ENCODE measurements at places on chromosomes 5 and 9.

GRCh38 chr5:20832204-20833080 lies 844.4 kb upstream of the CDH18 start:
- DNase-seq, result no peak

DNA sequence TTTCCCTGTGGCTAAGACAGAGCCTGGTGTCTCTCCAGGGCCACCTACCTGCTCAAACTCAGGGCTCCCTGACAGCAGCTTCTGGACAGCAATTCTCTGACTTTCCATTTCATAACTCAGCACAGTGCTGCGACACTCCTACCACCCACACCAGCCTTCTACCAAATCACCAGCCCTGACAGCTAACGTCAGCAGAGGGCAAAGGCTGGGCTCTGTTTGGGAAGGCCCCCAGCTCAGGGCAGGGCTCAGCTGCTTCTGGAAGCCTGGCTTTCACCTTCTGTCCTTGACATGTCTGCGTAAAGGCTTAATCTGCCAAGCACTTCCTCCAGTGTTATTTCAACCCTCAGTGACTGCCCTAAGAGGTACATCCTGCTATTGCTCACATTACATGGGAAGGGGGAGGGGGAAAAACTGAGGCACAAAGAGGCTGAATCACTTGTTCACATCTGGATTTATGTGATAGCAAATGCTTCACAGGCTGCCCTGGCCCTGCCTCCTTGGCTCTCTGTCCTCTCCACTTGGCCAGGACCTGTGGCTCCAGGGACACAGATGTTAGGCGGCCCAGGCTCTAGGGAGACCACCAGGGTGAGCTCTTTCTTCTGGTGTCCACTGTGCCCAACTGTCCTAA lies 102.5 kb upstream of the PANK3 start:
- DNase-seq, result no peak

- DNase-seq, result no peak
Observed at GRCh38 chr5:126956991-126957390, 73.4 kb downstream of the MARCHF3 start.

DNA sequence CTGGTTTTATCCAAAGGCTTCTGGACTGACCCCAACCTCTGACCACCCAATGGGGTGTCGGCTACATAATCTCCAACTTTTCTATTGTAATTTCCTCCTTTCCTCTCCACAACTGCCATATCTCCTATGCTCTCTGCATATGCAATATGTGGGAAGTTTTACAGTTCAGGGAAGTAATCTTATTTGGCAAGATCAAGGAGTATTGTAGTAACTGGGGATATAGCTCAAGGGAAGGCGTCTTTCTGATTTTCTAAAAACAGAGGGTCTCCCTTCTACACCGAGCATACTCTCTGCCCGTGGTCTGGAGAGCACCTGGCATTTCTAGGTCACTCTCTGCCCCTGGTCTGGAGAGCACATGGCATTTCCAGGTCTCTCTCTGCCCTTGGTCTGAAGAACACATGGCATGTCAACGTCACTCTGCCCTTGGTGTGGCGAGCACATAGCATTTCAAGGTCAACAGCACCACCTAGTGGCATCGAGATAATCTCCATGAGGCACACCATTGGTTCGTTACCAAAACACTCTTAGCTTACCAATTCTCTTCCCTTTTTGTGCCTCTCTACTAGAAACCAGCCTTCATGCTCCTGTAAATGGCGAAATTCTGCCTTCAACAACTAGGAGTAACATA lies 616.4 kb upstream of the NUDT12 start:
- DNase-seq, result no peak

DNA sequence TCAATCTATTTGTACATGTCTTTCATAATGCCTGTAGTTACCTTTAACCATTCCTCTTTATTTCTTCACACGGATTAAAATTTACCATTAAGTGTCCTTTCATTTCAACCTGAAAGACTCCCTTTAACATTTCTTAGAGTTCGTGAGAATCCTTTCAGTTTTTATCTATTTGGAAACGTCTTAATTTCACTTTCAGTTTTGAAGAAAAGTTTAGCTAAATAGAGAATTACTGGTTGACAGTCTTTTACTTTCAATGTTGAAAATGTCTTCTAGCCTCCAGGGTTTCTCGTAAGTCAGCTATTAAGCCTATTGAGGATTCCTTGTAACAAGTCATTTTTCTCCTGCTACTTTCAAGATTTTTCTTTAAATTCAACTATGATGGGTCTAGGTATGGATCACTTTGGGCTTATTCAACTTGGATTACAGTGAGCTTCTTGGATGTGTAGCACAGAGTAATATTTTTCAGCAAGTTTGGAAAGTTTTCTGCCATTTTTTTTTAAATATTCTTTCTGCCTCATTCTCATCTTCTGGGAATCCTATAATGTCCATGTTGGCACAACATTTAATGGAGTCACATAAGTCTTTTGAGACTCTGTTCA lies 48.5 kb downstream of the RFX3 start:
- no peak for DNase-seq

DNA sequence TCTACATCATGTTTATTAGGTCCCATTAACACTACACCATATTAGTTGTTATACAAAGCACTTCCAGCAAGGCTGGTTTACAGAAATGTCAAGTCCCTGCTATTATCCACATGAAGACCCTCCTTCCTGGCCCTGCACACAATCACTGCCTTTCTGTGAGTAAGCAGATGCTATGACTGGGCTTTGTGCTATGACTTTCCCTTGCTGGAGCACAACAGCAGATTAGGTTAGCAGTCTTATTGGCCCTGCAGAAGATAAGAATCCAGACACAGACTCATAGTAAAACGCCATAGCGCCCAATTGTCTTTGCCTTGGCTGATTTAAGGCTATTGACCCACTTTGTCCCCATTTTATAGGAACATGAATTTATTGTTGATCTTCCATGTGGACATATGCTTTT lies 228.9 kb upstream of the ACTBL2 start:
- no peak for DNase-seq

DNA sequence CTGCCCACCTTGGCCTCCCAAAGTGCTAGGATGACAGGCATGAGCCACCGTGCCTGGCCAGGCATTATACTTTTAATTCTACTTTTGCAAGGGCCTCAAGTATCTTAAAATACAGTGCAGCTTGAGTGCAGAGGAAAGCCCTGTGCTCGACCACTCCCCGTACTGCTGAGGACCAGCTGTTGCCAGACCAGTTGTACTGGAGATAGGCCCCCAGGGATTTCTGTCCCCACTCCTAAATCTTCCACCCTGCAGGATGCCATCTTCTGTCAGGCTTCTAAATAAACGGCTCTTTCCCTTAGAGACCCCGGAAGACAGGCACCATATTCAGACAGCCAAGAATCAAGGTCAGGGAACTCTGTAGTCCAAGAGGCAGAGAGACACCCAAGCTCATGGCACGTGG lies 16.6 kb upstream of the PSMD5 start:
- no peak for DNase-seq

- no peak for DNase-seq
Observed at GRCh38 chr9:88645172-88645878, 110.3 kb downstream of the NXNL2 start.

DNA sequence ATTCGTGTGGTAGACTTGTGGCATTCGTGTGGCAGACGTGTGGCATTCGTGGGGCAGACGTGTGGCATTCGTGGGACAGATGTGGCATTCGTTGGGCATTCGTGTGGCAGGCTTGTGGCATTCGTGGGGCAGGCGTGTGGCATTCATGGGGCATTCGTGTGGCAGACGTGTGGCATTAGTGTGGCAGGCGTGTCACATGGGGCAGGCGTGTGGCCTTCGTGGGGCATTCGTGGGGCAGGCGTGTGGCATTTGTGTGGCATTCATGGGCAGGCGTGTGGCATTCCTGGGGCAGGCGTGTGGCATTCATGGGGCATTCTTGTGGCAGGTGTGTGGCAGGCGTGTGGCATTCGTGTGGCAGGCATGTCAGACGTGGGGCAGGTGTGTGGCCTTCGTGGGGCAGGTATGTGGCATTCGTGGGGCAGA lies 106.0 kb downstream of the EHMT1 start:
- DNase-seq, result no peak

DNA sequence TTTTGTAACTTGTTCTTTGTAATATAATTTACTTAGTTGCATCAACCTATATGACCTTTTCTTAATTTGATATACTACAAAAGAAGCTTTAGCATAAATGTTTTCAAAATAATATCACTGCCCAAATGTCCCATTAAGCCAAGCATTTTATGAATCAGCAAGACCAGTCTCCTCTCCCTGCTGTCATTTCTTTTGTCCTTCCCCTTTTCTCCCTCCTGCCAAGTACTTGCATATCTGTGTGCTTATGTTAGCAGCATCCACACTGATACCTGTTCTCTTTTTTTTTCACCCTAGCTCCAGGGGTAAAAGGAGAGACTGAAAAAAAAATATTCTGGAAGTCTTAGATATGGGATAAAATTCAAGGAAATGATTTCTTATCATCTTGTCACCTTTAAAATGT lies 69.7 kb downstream of the ZSWIM6 start:
- no peak for DNase-seq

GRCh38 chr5:50406877-50407276 lies 34.2 kb downstream of the EMB start:
- DNase-seq, result no peak

GRCh38 chr9:2771661-2772060 lies 54.4 kb downstream of the KCNV2 start:
- DNase-seq, result no peak

GRCh38 chr5:149658299-149658698 lies 71.8 kb upstream of the PPARGC1B start:
- no peak for DNase-seq

DNA sequence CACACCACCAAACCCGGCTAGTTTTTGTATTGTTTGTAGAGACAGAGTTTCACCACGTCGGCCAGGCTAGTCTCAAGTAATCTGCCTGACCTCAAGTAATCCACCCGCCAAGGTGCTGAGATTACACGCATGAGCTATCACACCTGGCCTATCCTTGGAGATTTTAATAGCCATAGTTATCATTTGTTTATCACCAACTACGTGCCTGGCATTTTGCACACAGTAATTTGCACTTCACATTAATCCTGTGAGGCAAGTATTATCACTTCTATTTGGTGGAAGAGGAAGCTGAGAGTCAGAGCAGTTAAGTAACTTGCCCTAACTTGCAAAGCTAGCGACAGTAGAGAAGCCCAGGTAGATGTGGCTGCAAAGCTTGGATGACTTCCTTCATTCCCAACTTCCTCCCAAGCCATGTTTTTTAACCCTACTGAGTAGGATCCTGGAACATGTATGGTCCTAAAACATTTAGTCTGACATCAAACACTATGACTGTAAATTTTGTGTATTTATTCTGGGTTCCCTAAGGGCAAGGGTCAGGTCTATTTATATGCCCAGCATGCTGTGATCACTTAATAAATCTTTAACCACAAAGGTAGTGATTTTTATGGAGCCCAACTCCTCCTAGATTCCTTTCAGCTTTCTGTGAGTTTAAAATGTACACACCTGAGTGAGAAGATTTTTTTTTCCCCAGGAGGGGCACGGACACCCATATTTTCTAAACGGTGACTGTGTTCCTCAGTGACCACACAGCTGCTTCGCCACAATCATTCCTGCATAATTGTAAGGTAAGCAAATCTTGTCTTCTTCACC lies 100.2 kb upstream of the RAI14 start:
- no peak for DNase-seq

- DNase-seq, result no peak
Observed at GRCh38 chr5:35672995-35673394, 55.3 kb downstream of the SPEF2 start.

DNA sequence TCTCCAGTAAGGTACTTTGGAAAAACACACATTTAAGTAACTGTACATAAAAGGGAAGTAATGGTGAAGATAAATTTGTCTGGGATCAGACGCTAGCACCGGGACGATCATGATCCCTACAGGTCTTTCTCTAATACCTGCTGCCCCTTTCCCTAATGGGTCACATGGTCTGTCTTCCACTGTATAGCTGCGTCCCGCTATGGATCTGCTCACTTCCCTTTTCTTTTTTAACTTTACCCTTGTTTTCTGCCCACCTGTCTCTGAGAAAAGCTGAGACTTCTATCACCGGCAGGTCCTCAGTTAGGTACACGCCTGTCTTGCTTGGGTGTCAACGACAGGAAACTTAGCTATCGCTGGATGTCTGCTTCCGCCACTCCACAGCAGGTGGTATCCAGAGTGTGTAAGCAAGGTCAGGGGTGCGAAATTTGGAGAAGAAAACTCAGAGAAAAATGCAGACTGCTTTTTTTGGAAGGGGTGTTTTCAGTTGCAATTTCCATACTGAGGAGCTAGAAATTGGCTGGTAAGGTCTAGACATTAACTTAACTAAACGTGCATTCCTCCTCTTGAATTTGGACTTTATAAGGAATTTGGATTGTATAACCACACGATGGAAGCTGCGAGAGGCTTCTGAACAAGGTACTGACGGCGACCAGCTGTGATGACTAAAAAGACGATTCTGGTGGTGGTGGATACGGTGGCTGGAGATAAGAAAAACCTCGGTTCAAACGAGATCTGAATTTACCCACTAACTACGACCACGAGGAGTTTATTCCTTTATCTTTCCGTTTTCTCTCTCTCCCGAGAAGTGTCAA lies 1.1 kb upstream of the ICE1 start:
- no peak for DNase-seq

GRCh38 chr5:162096448-162096847 lies 28.9 kb downstream of the GABRG2 start:
- no peak for DNase-seq

DNA sequence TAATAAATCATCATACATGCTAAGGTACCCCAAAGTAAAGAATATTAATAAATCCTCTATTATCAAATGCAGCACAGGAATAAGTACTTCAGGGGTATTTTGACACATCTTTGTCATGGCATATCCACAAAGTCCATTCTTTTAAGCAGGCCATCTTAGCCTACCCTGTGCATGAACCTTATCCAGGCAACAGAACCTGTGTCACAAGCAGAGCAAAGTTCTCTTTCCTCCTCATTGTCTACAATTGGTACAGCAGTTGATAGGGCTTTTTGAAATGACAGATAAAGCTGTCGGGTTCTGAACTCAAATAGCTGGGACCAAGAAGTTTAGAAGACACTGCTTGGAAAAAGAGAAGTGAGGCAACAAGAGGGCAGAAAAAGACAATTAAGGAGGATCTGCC lies 30.8 kb upstream of the PURA start:
- no peak for DNase-seq

GRCh38 chr5:55582256-55582655 lies 47.5 kb upstream of the PLPP1 start:
- DNase-seq, result no peak

GRCh38 chr5:1973391-1974013 lies 90.8 kb upstream of the IRX4 start:
- DNase-seq, result no peak

- no peak for DNase-seq
Observed at GRCh38 chr5:72096602-72097188, 10.6 kb upstream of the MAP1B start.

GRCh38 chr9:114532561-114533237 lies 27.4 kb upstream of the WHRN start:
- no peak for DNase-seq

DNA sequence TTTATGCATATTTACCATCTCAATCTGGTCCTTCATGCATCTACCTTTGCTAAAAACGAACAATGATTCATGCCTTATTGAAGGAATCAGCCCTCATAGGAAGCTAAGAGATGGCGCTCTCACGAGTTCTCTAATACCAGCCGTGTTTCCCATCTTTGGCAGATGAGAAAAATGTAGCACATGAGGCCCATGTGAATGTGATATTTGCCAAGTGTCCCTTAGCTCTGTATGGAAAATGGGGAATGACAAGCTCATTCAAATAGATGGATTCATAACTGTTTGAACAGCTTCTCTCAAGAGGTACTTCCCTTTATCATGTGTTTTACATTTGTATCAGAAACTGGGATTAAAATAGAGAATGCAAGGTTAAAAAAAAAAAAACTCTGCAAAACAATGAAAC lies 66.1 kb downstream of the TTC39B start:
- DNase-seq, result no peak

GRCh38 chr5:95817430-95817829 lies 5.1 kb downstream of the GLRX start:
- DNase-seq, result no peak

- DNase-seq, result no peak
Observed at GRCh38 chr5:150227606-150228273, 37.9 kb downstream of the SLC6A7 start.

All from stimulated activated CD8-positive, alpha-beta memory T cell treated with anti-CD3 and anti-CD28 coated beads, Interleukin-15, amount 100 ng/mL, for 4 hours (primary cell).